Urothelium cell line (cell line): ENCODE measurements at places on chromosomes 13 and 19.

GRCh38 chr19:13795595-13796300 lies 505 bp downstream of the ZSWIM4 start:
- DNase-seq = no peak

DNA sequence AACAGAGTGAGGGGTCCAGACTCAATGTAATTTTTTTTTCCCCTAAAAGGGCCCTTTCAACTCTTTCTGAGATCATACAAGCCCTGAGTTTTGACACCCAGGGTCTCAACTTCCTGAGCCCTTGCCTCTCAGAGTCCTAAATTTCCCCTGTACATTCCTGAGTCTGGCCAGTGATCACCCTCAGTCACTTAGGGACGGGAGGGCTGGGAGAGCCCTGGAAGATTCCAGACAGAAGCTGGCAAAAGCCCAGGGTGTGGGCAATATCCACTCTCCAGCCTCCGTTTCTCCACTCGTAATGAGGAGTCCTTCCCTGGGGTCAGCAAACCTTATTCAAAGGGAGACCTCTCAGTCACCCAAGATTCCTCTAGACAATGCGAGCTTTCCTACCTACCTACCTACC lies 1.6 kb downstream of the PPP1R13L start:
- DNase-seq = no peak

- DNase-seq = no peak
These were observed 10.3 kb downstream of the AKT2 start for GRCh38 chr19:40274585-40275544.

DNA sequence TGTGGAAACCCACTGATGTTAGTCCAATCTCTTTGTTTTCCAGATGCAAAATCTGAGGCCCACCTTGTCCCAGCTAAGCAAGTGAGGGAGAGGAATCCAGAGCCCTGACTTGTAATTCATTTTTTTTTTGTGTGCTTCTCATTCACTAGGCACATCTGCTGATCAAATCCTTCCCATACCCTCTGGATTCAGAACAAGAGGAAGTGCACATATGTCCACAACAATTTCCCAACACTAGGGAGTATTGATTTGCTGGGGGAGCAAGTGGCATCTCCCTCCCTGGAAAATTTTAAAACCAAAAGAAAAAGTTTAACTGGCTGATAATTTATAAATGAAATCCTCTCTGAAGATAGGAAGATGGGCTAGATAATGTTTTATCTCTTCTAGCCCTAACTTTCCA lies 94.6 kb upstream of the RFC3 start:
- no peak for DNase-seq

DNA sequence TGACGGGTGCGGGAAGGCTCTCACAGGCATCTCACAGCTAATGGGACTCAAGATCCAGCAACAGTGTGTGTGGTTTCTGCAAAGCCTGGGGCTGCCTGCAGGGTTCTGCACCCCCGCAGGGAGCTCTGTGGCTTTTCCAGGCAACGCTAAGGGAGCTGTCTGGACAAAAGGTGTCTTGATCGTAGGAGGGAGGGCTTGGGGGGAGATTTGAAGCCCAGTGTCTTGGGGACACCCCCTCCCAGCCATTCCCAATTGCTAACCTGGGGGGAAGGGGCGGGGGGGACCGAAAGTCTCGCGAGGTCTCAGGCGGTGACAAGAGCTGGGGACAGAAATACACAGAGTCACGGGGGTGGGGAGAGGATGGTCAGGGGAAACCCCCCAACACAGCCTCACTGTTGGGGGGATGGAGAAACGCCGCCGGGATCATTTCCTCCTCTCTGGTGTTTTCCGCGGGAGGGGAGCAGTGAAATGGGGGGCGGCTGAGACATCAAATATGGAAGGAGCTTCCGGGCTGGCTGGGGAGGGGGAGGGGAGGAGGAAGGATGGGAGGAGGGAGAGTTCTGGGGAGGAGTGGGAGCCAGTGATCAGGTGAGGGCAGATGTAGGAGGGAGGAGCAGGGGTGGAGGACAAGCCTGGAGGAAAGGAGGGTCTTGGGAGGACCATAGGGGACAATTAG lies 13.3 kb downstream of the KCNC3 start:
- no peak for DNase-seq

DNA sequence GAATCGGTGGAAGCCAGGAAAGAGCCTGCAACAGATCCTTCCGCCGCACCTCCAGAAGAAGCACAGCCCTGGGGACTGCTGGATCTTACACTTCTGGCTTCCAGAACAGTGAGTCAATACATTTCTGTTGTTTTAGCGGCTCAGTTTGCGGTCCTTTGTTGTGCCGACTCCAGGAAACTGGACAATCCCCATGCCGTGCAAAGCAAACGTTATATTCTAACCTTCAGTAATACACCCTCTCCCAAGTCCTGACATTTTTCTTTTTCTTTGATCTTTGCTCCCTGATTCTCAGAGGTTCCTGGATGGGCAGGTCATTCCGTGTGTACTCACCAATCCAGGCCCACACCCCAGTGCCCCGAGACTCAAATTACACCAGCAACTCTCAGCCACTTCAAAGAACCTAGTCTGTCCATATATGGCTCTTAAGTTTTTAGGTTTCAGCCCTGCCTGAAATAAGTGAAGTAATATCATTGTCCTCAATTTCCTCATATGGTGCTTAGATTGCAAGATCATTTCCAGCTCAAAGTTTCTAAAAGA lies 387.1 kb upstream of the SGCG start:
- peak; percentile 25 for DNase-seq

DNA sequence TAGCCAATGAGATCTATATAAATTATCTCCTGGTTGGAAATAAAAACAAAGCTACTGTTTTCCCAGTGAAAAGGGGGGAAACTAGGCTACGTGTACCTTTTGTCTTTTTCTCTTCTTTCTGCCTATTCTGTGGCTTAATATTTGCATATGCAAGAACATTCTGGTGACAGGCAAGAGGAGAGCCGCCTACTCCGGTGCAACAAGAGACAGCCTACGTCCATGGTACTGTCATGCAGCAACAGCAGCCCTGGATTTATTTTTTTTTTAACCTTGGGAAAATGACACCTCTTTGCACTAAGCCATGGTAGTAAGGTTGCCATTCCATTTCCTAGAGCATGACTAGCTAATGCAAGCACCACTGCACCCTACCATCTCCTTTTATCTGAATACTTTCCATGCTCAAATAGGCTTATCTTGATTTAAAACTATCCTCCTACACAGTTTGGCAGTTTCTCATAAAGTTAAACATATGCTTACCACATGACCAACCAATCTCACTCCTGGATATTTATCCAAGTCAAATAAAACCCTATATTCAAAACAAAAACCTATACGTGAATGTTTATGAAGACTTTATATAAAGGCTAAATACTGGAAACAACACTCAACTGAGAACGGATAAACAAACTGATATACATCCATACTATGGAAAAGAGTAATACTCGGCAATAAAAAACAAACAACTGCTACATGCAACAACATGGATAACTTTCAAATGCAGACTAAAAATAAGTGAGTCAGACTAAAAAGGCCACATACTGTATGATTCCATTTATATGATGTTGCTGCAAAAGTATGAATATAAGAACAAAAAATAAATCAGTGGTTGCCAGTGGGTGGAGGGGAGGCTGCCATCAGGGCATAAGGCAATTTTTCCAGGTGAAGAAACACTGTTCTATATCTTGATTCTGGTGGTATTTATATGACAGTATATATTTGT lies 17.3 kb downstream of the NUFIP1 start:
- no peak for DNase-seq

DNA sequence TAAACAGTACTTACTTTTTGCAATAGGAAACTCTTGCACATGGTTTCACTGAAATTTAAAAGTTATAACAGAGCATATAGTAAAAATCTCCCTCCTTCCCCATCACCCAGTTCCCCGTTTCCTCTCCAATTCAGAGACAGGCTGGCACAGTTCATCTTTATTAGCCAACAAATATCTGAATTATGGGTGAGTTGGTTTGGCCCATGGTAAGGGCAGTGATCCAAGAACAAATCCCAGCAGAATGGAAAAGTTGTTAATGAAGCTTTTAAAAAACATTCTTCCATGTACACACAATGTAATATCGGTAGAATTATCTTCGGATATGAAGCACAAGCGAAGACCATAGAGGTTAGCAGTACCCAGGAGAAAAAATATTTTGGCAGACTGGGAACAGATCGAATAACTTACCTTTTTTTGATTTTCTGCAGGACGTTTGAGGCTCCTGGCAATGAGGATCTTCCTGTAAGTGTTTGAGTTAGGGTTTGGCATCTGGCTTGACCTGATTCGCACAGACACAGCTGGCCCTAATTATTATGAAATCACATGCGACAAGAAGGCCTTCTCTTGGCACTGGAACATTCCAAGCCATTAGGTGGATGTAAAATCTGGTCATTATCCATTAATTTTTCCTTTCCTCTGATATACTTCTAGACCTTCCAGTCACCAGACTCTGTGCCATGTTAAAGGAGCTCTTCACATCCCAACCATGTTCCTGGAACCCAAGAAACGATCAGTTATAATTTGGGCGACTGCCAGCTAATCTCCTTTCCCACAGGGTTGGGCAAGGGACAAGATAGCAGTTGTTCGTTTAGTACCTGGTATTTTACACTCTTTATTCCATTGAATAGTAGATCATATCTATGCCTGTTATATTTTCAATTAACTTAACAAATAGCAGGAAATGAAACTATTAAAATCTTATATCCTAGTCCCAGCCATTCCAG lies 139.4 kb upstream of the TSC22D1 start:
- DNase-seq = no peak

GRCh38 chr13:86870444-86870843 lies 800.7 kb upstream of the SLITRK5 start:
- DNase-seq = no peak

DNA sequence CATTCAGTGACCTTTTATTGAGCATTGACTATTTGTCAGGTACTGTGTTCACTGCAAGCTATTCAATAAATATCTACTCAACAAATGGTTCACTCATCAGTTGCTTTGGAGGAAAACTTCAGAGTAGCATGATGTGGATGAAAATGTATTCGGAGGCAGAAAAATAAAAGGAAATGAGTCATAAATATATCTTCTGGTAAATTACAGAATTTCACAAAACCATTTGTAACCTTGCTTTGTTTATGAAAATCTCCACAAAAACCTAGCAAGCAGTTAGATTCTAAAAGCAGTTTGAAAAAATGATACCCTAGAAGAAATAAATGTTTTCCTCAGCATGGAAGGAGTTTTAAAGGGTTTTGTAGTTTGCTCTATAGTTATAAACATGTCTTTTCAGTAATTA lies 399.6 kb downstream of the LMO7 start:
- no peak for DNase-seq

- DNase-seq = no peak
These were observed 313.3 kb downstream of the LIG4 start for GRCh38 chr13:107901996-107902562.

- DNase-seq = no peak
These were observed 102.7 kb downstream of the SIPA1L3 start for GRCh38 chr19:38009650-38010242.

DNA sequence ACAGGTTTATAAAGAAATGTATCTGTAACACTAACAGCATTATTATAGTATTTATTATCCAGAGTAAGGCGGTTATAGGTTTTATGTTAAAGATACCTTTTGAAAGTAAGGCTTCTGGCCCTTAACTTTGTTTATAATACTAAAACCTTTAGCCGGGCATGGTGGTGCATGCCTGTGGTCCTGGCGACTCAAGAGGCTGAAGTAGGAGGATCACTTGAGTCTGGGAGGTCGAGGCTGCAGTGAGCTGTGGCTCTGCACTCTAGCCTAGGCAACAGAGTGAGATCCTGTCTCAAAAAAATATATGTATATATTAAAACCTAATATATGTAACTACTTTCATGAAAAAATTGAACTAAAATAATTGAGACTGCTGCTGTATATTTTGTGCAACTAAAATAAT lies 98.7 kb upstream of the KLF5 start:
- DNase-seq = no peak

DNA sequence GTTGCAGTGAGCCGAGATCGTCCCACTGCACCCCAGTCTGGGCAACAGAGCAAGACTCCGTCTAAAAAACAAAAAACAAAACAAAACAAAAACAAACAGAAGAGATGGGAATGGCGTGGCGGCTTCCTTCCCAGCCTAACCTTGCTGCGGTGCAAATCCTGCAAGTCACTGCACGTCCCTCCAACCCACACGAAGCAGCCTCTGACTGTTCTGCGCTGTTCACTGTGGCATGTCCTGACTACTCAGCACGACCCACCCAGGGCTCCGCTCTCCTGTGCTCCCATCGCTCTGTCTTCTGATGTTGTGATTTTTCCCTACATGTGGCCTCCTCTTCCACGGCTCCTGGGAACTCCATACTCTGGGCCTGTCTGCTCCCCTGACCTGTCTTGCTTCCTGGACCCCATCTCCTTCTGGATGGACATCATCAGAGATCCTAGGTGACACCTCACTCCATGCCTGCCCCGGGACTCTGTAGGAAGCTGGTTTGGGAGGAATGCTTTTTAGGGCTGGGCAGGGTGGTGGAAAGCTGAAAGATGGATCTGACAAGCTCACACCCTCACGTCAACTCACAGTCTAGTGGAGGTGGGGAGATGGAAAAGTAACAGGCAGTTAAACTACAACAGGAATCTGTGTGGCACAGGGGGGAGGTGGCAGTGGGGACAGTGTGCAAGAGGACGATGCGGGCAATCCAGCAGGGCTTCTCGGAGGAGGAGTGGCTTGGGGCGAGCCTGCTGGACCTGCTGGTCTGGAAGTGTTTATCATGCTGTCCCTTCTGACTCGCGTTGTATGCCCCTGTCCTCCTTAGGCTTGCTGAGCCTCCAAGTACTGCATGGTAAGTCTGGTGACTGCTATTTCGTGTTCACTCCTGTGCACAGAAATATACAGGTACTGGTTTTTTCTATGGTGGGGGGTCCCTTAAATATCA lies 18.8 kb downstream of the ZSCAN5A start:
- DNase-seq = no peak

- DNase-seq = no peak
These were observed 3.7 kb downstream of the FGF9 start for GRCh38 chr13:21674490-21675009.

DNA sequence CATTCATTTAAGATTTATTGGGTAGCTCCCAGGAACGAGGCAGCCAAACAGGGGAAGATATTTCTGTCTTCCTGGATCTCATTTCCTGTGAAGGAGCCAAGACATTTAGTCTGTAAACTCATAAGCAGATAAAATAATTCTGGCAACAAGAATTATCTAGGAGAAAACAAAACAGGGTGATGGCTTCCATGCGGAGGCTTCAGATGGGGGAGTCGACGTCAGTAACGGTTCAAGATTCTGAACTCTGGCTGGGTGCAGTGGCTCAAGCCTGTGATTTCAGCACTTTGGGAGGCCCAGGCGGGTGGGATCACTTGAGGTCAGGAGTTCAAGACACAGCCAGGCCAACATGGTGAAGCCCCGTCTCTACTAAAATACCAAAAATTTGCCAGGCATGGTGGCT lies 1.3 kb downstream of the GNA15 start:
- no peak for DNase-seq

DNA sequence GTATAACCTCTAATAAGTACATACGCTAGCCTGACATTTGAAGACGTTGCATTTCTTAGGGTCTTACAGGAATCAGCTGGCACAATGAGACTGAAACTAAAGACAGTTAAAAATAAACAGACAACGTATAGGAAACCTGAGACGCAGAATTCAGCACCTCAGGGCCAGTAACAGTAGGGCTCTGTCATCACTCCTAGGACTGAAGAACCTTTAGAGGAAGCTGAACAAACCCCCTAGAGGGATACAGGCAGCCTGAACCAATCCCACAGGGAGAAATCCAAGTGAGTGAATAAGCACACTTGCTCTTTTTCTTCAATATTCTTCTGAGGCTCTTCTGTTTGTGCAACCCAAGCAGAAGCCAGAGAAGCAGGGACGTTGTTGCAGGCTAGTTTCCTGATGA lies 53.9 kb upstream of the KLHL1 start:
- no peak for DNase-seq

- no peak for DNase-seq
These were observed 15.9 kb downstream of the CYTH2 start for GRCh38 chr19:48484931-48485612.

GRCh38 chr13:51970349-51970748 lies 40.9 kb downstream of the ATP7B start:
- DNase-seq = no peak
